NB4 (cell line): ENCODE measurements at places on chromosomes 1 and 21.

DNA sequence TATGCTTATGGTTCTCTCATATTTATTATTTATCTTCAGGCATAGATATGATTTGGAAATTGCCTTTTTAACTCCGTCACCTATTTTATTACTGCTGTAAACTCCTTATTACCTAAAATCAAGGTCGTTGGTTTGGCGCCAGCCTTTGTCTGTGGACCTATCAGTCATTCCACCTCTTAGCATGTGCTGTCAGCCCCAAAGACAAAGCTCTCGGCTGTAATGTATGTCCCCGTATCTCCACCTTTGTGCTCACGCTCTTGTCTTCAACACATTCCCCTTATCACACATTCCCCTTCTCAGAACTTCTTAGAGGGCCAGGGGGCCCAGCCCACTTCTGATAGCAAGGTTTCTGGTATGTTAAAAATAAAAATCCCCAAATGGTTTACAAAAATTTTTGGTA lies 342.2 kb downstream of the RYR2 start:
- DNase-seq, result no peak

DNA sequence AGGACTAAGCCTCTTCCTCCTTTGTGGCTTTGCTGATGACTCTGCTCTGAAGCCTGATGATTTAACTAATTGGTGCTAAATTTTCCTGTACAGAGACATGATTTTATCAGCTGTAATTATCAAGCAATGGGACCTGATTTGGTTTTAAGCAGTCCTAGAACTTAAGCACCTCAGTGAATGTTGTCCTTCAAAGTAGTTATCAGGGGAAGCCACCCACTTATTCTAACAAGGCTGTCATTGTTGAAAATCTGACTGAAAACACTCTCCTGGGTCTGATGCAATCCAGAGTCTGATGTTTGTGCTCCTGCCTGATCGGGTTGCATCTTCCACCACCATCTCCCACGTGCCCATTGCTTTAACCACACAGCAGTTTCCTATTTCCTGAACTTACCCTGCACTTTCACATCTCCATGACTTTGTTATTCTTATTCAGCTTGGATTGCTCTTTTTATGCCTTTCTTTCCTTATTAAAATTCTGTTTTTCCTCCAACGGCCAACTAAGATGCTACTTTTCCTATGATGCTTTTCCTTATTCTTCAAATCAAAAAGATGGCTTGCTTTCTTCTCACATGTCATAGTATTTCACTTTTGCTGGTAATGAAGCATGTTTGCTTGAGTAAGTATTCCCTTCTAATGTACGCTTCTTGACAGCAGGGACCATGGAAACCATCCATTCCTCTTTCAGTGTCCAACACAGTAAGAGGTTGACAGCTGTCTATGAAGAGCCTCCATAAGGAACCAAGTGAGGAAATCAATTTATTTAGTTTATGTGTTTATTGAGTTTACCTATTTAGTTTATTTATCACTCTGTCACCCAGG lies 55.0 kb downstream of the S1PR1 start:
- peak; percentile 85 for DNase-seq

- DNase-seq, result no peak
Observed at GRCh38 chr1:119771770-119772169, 3.1 kb upstream of the HMGCS2 start.

GRCh38 chr1:150235294-150235851 lies 539 bp downstream of the ANP32E start:
- peak; percentile 49 for DNase-seq

- DNase-seq, result peak; percentile 18
Observed at GRCh38 chr1:84869720-84870119, 23.3 kb downstream of the LPAR3 start.

DNA sequence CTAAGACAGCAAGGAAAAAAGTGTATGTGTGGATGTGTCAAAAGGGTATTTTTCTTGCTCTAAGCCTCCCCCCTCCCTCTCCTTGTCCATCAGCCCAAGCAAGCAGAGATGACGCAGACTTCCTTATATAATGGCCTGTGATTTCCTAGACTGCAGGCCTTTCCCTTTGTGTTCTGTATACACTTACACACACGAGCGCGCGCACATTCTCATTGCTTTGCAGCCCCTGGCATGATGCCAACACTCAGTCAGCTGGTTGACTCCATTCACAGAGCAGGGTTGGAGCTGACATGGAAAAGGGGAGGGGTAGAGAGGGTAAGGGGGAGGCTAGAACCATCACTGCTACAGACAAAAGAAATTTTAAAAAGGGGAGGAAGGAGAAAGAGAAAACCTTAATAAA lies 41.8 kb downstream of the GATAD2B start:
- DNase-seq, result no peak

- no peak for DNase-seq
Observed at GRCh38 chr1:160409486-160409885, 9.1 kb downstream of the VANGL2 start.

DNA sequence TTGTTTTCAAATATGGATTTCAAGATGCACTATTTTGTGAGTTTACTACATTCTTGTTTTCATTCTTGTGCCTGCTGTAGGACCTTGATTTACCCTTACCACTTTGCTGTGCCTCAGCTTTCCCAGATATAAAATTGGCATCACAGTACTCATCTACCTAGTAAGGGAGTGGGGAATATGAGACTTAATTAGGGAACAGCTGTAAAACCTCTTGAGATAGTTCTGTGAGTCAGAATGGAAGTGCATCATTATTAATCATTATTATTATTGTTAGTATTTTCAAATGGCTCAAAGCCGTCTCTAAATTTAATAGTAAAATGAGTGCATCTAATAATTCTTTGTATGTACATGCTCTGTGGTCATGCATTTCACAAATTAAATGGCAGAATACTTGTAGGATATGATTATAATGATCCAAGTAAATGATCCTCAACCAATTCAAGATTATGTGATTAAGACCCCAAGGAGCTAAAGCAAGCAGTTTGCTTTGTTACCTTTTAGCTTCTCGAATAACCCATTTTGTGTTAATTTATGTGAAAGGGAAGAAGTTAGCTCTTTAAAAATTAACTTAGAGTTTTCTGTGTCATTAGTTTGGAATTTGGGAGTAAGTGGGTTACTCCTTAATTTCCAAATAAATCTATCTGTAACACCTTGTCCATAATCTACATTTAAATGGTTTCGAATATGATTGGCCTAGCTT lies 155.4 kb downstream of the NFIA start:
- DNase-seq, result no peak

DNA sequence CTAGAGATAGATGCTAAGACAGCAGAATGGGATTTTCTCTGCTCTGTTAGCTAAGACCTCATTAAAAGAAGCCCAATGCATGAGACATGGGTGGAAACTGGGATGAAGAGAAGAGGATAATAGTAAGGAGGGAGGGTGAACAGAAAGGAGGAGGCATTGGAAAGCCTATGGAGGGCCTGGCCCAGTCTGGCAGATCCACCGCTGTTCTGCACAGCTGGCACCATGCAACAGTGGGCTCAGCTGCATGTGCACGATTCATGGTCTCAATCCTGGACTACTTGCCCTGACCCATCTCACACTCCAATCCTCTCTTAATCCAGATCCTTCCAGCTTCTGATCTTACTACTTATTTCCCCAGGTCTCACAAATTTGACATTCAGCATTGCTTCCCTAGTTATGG lies 2.2 kb downstream of the PHC2 start:
- no peak for DNase-seq

DNA sequence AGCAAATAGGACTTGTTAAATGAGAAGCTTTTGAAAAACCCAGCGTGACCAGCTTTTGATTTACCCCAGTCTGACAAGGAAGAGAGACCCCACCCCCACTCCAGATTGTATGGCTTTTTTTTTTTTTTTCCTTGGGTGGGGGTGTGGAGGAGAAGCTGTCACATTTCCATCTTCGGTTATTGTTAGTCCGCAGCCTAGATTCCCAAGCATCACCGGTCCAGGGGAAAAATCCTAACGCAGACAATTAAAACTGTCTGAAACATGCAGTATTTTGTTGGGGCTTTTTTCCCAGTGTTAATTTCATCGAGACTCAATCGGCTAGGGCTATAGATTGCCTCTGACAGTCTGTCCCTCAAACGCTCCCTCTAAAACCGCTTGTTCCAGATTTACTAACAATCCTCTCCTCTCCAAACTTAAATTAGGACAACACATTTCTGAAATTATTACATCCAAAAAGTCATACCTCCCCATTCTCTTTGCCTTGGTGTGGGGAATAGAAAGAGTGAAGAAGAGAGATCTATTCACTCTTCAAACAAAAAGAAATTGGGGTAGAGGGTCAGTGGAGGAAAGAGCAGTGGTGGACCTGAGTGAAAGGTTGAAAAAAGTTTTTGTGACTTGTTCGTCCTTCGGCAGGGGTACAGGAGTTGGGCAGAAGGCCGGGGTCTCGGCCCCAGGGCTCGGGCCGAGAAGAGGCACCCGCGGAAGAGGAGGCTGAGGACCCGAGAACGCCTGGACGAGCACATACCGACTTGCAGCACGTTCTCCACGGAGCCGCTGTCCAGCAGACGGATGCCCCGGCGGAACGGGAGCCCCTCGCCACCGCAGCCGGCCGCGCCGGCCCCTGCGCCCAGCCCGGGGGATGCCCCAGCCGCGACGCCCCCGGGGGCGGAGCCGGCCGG lies 1.1 kb downstream of the ZSWIM5 start:
- DNase-seq, result peak; percentile 30

DNA sequence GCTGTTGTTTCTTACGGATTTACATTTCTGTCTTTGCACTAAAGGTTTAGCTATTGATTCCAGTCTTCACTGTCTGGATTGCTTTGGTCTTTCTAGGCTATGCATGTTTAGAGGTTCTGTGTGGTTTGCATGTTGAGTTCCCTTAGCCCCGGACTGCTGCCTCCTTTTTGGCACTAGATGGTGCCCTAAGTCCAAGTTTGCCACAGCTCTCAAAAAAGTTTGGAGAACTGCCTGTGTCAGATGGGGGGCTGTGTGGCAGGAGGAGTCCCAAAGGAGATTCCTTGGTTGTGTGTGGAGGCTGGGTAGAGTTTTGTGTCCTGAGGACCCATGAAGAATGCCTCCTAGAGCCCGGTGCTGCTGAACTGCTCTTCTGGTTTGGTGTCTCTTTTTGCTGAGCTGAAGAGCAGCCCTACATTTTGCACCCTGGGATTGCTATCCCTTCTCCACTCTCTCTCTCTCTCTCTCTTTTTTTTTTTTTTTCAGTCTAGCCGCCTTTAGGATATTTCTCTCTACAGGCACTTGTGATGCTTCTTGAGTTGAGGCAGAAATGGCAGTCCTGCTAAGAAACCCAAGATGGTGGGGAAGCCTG lies 74.4 kb downstream of the PTGS2 start:
- DNase-seq, result peak; percentile 58

DNA sequence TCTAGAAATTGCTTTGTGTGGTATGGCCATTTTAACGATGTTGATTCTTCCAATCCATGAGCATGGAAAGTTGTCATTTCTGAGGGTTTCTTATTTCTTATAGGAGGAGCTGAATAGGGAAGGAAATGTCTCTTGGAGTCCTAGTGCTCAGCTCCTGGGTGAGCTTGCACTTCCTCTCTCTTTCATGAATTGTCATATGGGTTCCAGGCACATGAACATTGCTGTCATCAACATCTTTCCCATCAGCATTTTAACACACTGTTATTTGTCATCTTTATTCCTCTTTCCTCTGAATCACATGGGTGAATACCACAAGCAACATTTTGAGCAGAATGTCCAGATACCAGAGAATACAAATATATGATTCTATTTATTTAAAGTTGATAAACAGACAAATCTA lies 23.4 kb downstream of the SLAMF6 start:
- no peak for DNase-seq

GRCh38 chr1:49200738-49201137 lies 424.0 kb upstream of the BEND5 start:
- DNase-seq, result no peak

DNA sequence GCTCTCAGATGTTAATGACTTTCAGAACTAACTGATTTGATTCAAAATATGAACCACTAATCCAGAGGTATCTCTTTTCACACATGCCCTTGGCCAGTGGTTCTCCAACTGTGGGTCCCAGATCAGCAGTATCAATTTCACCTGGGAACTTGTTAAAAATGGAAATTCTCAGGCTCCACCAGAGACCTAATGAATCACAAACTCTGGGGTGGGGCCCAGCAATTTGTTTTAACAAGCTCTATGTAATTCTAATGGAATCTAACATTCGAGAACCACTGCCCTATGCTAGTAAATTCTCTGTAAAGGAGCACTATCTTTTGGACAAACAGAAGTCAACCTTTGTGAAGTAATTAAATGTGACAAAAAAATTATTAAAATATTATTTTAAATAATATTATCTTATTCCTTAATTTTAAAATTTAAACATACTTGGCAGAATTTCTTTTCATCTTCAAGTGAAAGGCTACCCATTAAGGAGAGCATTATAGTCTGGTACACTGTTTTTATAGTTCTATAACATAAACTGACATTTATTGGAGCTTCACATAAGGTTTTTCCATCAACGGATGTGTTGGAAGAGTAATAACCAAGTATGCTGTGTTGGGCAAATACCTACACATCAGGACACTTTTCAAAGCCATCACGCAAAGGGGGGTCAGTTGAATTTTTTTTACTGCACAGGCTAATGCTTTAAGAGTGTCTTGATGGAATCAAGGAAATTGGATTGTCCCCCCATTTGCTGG lies 130.4 kb downstream of the LHX4 start:
- no peak for DNase-seq

GRCh38 chr1:27148591-27148990 lies 6.3 kb downstream of the SLC9A1 start:
- no peak for DNase-seq

DNA sequence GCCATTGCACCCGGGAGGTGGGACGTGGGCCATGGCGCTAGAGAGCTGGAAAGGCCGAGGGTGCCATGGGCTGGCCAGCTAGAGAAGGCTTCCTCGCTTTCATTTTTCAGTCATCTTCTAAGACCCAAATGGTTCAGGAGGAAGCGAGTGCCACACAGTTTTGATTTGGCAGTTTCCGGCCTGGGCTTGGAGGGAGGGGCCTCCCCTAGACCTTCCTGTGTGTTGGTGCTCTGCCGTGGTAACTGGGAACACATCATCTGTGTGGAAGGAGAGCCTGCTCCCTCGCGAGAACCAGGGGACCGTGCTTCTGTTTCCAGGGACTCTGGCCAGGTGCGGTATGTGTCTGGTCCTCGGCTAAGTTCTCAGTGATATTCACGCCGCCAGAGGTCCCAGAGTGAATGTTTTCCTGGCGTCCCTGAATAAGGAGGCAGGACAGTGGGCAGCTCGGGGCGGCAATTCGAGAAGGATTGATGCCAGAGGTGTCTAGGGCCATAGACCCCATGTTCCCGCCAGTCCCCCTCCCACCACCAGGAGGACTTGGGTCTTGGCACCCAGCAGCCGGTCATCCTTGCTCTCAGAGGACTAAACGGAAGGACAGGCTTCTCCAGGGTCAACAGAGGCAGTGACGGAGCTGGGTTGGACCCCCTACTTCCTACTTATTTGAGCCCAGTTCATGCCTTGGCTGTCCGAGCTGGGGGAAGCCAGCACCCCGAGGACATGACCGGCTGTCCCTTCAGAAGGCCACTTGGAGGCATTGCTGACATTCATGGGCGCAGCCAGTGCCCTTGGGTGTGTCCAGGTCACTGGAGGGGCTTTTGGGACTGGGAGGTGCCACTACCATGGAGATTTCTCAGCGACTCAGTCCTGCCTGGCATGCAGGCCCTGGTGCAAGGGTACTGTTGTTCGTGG lies 2.7 kb upstream of the NPHP4 start:
- DNase-seq, result no peak

- DNase-seq, result no peak
Observed at GRCh38 chr1:106921186-106921585, 135.3 kb upstream of the PRMT6 start.

- DNase-seq, result peak; percentile 25
Observed at GRCh38 chr1:13697738-13698137, 2.2 kb upstream of the PRDM2 start.
